AML-193 (cell line): ENCODE measurements at places on chromosomes 11 and 22.

GRCh38 chr11:73187854-73188253 is 30.2 kb upstream of the P2RY2 start:
- DNase-seq: no peak

- no peak for DNase-seq
Observed at GRCh38 chr11:79506124-79506523, 65.3 kb upstream of the TENM4 start.

DNA sequence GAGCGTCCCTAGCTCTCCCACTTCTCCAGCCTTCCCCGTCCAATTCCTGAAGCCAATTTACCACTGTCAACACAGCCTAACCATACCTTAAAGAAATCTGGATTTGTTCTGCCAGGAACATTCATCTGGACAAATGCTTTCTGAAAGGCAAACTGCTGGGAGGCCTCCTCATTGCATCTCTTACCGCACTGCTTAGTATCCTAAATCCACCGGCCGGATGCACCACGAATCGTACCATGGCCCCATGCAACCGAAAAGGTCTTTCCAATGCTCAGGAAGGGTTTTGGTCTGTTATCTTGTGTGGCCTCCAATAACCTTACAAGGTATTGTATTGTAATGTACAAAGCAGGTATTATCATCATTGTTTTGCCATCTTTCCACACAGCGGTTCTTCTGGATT is 57.6 kb downstream of the MYH9 start:
- DNase-seq: no peak

DNA sequence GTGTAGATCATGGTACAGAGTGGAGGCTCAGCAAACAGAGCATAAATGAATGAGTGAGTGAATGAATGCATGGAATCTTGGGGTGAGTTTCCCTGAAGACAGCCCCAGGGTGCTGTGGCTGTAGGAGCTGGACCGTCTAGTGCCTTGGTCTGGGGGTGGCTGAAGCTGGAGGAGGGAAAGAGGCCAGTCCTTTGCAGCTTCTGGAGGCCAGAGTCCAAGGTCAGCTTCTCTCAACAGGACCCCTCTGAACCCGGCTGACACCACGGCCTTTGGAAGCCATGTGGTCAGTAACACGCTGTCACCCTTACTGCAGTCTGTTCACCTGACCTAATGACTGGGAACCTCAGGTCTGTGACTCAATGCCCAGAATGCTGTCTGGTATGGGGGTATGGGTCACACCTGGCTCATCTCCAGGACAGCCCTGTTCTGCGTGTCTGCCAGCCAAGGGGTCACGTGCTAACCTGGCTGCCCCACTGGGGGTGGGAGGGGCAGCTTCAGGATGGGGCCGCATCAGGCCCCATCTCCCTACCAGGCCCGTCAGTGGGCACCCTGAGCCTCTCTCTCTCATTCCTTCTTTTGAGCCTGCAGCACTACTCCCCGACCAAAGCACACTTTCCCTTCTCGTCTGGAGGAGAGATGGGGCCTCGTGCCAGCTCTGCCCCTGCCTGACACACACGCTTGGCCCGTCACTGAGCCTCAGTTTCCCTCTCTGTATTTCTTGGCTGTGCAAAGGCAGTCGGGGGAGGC is 24.1 kb upstream of the CHKA start:
- no peak for DNase-seq

- no peak for DNase-seq
Observed at GRCh38 chr11:87259736-87260135, 222.0 kb downstream of the TMEM135 start.

GRCh38 chr11:10926801-10927211 is 69.0 kb upstream of the ZBED5 start:
- no peak for DNase-seq

DNA sequence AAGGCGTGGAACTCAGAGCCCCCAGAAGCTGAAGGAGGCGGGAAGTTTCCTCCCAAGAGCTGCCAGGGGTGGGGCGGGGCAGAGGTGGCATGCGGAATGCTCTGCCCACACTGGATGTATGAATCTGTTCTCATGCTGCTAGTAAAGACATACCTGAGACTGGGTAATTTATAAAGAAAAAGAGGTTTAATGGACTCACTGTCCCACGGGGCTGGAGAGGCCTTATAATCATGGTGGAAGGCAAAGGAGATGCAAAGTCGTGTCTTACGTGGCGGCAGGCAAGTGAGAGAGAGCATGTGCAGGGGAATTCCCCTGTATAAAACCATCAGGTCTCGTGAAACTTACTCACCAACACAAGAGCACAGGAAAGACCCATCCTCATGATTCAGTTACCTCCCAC is 57.6 kb downstream of the SMIM38 start:
- no peak for DNase-seq

GRCh38 chr22:49349181-49349835 is 478.4 kb downstream of the BRD1 start:
- DNase-seq: no peak

DNA sequence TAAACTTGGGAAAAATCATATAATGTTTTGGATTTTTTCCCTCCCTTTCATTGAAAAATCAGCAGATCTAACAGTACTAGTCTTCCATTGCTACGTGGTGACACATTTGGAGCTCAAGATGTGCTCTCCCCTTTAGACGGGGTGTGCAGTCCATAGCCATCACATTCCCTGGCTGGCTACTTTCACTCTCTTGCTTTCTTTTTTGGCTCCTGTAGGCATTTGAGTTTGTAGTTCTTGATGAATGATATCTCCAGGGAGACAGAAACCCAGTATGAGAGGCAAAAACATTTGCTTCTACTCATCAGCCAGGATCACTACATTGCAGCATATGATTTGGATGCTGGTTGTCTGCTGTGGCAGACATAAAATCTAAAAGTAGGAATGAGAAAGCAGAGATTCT is 12.1 kb downstream of the CCDC81 start:
- DNase-seq: no peak

DNA sequence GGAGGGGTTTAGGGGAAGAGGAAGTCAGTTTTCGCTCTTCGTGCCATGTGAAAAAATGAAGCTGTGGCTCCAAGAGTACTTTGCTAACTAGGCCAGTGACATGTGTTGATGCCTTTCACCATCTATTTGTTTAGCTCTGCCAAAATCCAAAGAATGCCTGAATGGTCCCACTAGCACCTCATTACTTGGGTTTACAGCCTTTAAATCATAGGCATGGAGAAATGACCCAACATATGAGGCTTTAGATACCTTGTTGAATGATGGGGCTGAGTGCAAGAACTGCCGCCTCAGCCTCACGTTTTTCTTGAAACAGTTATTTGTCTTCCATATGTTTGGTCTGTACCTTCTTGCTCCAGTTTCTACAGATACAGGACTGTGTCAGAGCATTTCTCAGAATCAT is 8.3 kb downstream of the RBM4 start:
- no peak for DNase-seq

DNA sequence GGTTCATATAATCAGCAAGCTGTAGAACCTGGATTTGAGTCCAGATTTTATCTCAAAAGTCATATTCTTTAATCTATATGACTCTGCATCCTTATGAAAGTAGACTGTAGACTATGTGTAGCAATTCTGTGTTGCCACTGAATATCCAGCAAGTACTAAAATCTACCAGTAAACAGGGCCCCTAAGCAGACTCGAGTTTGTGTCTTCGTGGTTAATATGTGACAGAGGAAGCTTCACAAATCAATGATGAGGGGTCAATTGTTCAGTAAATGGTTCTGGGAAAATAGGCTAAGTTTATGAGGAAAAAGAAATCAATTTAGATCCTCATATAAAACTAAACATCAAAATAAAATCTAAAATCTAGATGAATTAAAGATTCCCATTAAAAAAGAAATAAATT is 648.5 kb upstream of the KIRREL3 start:
- DNase-seq: no peak

GRCh38 chr22:48737461-48738203 is 1090.0 kb downstream of the BRD1 start:
- DNase-seq: no peak

- no peak for DNase-seq
Observed at GRCh38 chr11:11231763-11232162, 121.3 kb downstream of the CSNK2A3 start.

DNA sequence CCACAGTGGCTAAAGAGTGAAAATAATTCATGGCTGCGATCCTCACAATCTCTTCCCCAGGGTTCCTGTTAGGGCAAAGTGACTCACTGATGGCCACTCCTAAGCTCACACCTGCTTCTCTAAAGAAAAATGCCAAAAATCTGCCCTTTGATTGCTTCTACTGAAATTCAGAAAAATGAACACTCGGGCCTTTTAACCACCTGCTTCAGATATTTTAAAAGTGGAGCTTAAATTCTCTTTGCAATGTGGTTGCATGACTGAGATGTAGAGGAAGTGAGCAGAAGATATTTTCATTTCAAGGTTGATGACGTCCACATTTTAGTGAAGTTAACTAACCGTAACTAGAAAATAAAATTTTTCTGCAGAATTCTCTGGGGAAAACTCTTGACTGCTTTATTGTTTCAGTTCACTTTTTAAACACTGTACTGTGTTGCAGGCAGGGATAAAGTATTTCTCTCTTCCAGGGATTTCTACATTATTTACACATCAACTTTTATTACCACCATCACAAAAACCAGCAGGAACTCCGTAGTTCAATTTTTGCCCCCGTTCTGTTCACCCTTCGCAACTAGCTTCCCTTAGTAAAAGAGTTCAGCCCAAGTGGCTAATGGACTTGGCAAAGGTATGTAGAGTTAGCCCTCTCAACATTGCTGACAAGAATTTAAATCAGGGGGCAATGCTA is 8.5 kb downstream of the RAB30 start:
- DNase-seq: peak; percentile 19

DNA sequence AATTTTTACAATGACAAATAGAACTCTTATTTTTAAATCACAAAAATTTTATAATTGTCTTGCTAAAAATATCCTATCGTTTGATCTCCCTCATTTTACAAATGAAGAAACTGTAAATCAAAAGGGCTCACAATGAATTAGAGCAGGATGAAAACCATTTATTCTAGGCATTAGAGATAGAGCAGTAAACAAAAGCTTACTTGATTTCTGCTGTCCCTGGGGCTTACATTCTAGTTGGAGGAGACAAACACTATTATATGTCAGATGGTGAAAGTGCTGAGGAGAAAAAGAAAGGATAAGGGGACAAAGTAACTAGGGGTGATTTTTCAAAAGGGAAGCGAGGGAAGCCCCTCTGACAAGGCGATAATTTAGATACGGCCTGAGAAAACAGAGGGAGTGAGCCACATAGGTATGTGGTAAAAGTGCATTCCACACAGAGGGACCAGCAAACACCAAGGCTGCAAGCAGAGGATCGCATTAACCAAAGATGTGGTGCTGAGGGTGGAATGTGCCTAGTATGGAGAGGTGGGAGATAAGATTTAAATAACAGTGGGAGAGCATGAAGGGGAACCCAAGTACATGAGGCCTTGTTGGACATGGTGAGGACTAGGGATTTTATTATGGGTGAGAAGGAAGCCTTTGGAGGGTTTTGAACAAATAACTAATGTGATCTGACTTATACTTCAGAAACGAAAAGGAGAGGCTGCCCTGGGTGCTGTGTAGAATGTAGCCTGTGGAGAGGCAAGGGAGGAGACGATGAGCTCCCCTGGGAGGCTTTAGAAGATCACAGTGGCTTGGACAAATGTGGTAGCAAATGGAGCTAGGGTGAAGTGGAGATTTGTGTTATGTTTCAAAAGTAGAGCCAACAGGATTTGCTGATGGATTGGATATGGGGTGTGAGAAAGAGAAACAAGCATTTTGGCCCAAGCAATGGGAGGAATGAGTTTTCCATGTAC is 62.1 kb downstream of the PDHX start:
- DNase-seq: no peak
